ENCODE measurements at places on chromosomes 5 and 9. TPM values are rescaled to one million over a fixed set of nuclear protein-coding genes. Genes with fewer than 3 reads are reported as not detected.
A peak's percentile ranks its signal among the peaks of the same experiment; 100 is the strongest.

Gene ARL14EPL
- total RNA-seq, result not detected

Gene ZNF483
- total RNA-seq, result 0.82 TPM

Gene PCDHA13
- not detected for total RNA-seq

Gene WDR38
- not detected for total RNA-seq

- peak; percentile 35 for DNase-seq
- peaks cover 18% of the 10 kb centered on the region for H3K4me1 ChIP-seq
- peak overlapping the region; percentile 86 for H3K27ac ChIP-seq
- H3K4me3 ChIP-seq, result peak overlapping the region; percentile 54
- no peaks in the 10 kb centered on the region for H3K27me3 ChIP-seq
These were observed 143.0 kb downstream of the SMARCA2 start for GRCh38 chr9:2158111-2158610.

GRCh38 chr5:149803641-149804468, 73.7 kb downstream of the PPARGC1B start:
- peak overlapping the region; percentile 94 for H3K27ac ChIP-seq
- no peaks in the 10 kb centered on the region for H3K36me3 ChIP-seq
- peaks cover 96% of the 10 kb centered on the region for H3K4me1 ChIP-seq
- no peak overlapping the region for H3K4me3 ChIP-seq
- no peak for DNase-seq
- no peaks in the 10 kb centered on the region for H3K27me3 ChIP-seq

GRCh38 chr5:73749485-73750270, 123.7 kb downstream of the ARHGEF28 start:
- no peaks in the 10 kb centered on the region for H3K4me1 ChIP-seq
- no peak overlapping the region for H3K27ac ChIP-seq
- DNase-seq, result no peak
- no peaks in the 10 kb centered on the region for H3K36me3 ChIP-seq
- no peaks in the 10 kb centered on the region for H3K27me3 ChIP-seq
- no peak overlapping the region for H3K4me3 ChIP-seq

DNA sequence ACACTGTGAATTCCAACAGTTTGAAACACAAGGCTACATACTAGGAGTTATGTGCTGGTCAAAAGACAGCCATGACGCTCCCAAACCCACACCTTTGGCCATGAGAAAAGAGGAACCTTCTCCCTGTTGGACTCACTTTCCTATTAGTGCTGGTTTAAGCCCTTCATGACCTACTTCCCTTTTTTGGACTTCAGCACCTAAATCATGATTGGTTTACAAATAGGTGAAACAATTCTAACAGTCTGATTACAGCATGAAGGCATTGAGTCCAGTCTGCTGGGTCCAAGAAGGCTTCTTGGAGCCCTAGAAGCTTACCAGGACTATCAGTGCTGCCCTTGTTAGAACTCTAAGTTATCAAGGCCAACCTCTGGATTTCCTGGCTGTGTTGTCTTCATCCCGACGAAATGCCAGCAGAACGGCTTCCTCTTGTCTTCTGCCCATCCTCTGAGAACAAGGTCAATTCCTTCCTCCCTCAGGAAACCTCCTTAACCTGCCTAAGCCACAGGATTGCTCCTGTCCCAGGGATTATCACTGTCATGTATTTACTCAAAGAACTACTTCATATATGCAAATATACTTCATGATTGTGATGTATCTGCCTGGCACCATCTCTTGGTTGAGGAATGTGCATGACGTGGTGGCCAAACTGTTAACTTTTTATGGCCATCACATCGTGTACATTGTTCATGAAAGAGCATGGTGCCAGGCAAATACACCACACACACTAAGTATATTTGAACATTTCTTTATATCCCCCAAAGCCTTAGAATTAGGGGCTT, 83.6 kb downstream of the ANKH start:
- H3K36me3 ChIP-seq, result no peaks in the 10 kb centered on the region
- no peak overlapping the region for H3K4me3 ChIP-seq
- no peak for DNase-seq
- H3K27ac ChIP-seq, result no peak overlapping the region
- H3K27me3 ChIP-seq, result no peaks in the 10 kb centered on the region

- no peak overlapping the region for H3K4me3 ChIP-seq
- peak overlapping the region; percentile 100 for H3K27ac ChIP-seq
- no peak for DNase-seq
- H3K36me3 ChIP-seq, result no peaks in the 10 kb centered on the region
- H3K4me1 ChIP-seq, result peaks cover 72% of the 10 kb centered on the region
These were observed 12.5 kb upstream of the SYNPO start for GRCh38 chr5:150627731-150628545.

GRCh38 chr5:122967085-122967484, 69.4 kb downstream of the PPIC start:
- no peak overlapping the region for H3K4me3 ChIP-seq
- no peak for DNase-seq
- no peaks in the 10 kb centered on the region for H3K36me3 ChIP-seq
- H3K4me1 ChIP-seq, result no peaks in the 10 kb centered on the region
- no peak overlapping the region for H3K27ac ChIP-seq

DNA sequence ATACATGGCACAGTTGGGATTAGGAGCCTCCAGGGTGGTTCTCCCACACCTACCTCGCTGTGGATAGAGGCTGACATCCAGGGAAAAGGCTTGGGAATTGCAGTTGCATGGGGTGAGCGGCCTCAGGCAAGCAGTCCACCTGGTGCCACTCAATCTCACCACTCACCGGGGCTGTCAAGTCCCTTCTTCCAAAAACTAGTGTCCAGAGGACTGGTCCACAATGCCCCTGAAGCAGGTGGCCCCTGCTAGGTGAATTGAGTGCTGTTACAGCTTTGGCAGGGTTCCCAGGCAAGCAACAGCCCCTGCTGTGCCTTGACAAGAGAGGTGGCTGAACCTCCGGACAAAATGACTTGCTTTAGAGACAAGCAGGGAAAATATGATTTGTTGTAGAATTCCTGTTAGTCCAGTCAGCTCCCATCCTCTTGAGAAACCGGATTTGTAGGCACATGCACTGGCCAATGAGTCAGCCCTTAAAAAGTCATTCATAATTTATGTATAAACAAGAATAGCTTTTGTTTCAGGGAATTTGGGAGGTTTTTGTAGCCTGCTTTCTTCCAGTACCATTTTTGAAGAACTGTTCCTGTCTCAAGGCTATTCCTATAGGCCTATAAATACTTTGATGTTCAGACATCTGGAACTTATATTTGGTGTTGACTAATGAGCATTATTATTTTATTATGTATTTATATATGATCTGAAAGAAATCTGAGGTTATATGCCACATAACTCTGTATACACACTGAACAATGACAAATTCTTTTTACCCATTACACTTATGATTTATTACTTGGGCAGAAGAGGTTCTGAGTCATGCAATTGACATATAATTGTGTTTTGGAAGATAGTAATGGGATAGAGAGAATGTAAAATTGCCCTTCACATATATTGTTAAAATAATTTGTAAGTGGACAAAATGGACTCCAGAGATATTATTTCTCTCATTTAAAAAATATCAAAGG, 411.1 kb downstream of the ACTL7B start:
- H3K27ac ChIP-seq, result no peak overlapping the region
- no peaks in the 10 kb centered on the region for H3K36me3 ChIP-seq
- DNase-seq, result no peak
- no peak overlapping the region for H3K4me3 ChIP-seq
- no peaks in the 10 kb centered on the region for H3K4me1 ChIP-seq

GRCh38 chr5:68319706-68320412, 104.3 kb downstream of the PIK3R1 start:
- H3K4me1 ChIP-seq, result no peaks in the 10 kb centered on the region
- no peaks in the 10 kb centered on the region for H3K27me3 ChIP-seq
- no peaks in the 10 kb centered on the region for H3K36me3 ChIP-seq
- DNase-seq, result no peak

- H3K4me3 ChIP-seq, result no peak overlapping the region
- no peak overlapping the region for H3K27ac ChIP-seq
- DNase-seq, result no peak
- no peaks in the 10 kb centered on the region for H3K36me3 ChIP-seq
- H3K27me3 ChIP-seq, result no peaks in the 10 kb centered on the region
These were observed 279.4 kb downstream of the FBXL17 start for GRCh38 chr5:108102463-108102862.

DNA sequence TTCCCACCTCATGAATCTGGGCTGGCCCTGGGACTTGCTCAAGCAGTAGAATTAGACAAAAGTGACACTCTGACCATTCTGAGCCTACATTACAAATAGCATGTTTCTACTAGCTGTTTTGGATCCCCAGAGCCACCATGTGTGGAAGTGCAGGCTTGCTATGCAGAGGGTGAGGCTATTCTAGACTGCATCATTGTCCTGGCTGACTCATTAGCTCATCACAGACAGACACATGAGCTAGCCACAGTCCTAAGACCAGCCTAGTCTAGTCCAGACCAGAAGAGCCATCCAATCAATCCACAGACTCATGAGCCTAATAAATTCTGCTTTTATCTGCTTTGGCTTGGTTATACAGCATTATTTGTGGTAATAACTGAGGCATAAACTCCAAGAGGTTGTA, 351.9 kb downstream of the PRELID2 start:
- no peak overlapping the region for H3K4me3 ChIP-seq
- no peaks in the 10 kb centered on the region for H3K27me3 ChIP-seq
- H3K4me1 ChIP-seq, result no peaks in the 10 kb centered on the region
- DNase-seq, result no peak

- DNase-seq, result no peak
- H3K4me3 ChIP-seq, result no peak overlapping the region
- no peaks in the 10 kb centered on the region for H3K27me3 ChIP-seq
- H3K36me3 ChIP-seq, result no peaks in the 10 kb centered on the region
These were observed 387.7 kb downstream of the KDM4C start for GRCh38 chr9:7145361-7146069.

DNA sequence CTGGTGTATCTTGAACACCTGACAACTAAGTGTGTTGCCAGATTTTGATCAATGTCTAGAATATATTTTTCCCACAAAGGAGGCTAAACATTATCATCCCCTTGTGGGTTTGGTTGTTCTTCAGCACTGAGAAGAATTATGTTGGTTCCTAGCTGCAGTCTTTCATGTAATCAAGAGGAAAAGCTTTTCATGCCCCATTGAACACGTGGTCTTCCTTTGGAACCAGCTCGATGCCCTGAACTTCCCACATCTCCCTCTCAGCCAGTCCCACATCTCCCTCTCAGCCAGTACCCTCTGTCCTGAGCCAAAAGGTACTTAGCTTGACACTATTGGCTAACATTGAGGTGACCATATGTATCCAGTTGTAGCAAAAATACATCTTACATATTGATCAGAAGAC, 36.7 kb upstream of the ZSWIM6 start:
- no peak overlapping the region for H3K27ac ChIP-seq
- H3K36me3 ChIP-seq, result no peaks in the 10 kb centered on the region
- DNase-seq, result no peak
- peaks cover 12% of the 10 kb centered on the region for H3K4me1 ChIP-seq
- no peak overlapping the region for H3K4me3 ChIP-seq
- H3K27me3 ChIP-seq, result no peaks in the 10 kb centered on the region
